ENCODE measurements at places on chromosomes 1 and 21.

- peak; percentile 23 for DNase-seq
Observed at GRCh38 chr1:224106568-224107281, 7.2 kb upstream of the FBXO28 start.

DNA sequence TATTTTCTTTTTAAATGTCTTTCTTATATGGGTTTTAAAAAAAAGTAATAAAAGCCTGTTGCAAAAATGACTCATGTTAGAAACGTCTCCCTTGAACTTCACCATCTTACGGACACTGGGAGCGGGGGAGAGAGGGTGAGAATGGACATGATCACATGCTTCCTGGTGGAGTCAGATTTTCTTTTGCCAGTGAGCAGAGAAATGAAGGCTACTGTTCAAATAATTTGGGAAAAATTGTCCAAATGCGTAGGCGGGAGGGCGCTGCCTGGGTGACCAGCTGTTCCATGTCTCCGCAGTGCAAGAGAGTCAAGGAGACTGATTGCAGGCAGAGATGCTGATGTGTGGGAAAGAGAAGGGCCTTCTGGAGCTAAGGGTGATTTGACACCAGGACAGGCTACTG lies 23.1 kb downstream of the EIF2D start:
- DNase-seq = no peak

- DNase-seq = no peak
Observed at GRCh38 chr1:208041505-208041904, 130.6 kb upstream of the CD34 start.

GRCh38 chr1:179137617-179138255 lies 55.9 kb downstream of the TOR3A start:
- no peak for DNase-seq

DNA sequence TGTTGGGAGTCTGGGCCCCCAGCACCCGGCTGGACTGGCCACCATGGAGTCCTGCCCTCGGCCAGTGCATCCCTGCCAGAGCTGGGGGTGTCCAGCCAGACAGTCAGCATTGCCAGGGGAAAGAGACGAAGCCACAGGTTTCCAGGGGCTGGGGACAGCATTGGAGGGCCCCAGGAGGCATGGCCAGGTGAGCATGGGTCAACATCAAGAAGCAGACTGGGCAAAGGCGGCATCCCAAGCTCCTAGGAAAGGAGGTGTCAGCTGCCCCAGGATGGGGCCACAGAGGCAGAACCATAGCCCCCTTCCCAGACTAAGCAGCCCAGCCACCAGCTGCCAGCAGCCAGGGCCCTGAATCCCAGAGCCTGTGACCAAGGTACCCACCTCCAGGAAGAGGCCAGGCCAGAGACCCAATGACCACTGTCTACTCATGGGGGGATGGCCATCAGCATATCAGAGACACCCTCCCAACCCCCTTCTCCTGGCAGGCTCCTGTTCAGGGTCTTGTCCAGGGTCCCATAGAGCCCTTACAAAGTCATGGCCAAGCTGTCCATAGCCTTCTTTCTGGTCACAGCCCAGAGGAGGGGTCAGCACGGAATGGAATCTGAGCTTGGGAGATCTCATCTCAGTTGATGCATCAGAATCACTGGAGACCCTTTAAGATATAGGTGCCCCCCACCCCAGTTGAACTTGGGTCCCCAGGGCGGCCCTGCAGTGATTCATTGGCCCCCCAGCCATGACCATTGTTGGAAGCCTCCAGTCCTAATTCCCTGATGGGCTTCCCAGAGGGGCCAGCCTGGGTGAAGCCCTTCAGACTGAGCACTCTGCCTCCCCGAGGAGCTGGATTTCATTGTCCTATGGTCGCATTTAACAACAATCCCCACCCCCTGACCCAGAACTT lies 32.5 kb downstream of the WNT3A start:
- no peak for DNase-seq
